ENCODE measurements at places on chromosomes 4 and X.

DNA sequence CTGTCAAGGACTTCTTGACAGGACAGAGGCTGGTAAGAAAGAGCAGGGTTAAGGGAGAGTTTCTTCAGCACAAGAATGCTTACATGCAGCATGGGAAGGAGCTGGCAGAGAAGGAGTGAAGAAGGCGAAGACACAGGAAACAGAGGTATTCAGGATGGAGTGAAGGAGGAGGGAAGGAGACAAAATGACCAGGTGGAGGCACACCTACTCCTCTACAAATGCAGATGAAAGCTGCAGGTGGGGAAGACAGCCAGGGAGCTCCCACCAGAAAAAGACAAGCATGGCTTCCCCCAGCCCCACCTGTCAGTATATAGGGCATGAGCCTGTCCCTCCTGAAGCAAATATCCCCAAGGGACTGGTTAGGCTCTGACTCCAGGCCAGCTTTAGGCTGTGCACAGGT is 29.6 kb upstream of the NKRF start:
- DNase-seq: no peak

- no peak for DNase-seq
Observed at GRCh38 chr4:134634301-134634700, 432.7 kb upstream of the PABPC4L start.

GRCh38 chr4:145883101-145883694 is 55.4 kb downstream of the ZNF827 start:
- no peak for DNase-seq

DNA sequence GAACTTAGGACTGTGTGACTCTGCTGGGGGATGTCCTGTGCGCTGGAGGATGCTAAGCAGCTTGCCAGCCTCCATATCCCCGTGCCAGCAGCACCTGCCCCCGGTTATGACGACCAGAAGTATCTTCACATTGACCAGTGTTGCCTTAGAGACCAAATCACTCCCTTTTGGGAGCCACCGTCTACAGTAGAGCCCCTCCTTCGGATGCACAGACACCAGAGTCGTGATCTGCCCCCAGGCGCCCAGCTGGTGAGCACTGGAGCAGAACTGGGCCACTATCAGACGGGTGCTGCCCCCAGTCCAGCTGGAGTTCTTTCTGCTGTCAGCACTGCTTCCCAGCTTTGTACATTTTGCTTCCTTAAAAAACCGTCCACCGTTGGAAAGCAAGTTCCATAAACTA is 30.0 kb upstream of the TADA2B start:
- DNase-seq: no peak

- no peak for DNase-seq
Observed at GRCh38 chrX:38999967-39000745, 198.9 kb downstream of the MID1IP1 start.

DNA sequence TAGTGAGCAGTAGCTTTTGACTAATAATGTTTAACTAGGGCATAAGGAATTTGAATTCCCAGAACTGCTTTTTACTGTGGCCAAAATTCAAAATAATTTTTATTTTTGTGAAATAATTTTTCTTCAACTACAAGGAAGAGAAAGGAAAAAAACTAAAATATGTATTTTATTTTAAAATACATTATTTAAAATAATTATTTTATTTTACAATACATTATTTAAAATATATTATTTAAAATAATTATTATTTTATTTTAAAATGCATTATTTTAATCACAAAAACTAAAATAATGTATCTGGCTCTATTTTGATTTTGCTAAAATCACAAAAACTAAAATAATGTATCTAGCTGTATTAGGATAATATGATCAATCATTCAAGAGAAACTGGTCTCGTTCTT is 210.4 kb downstream of the RELL1 start:
- no peak for DNase-seq

- DNase-seq: no peak
Observed at GRCh38 chr4:87089368-87089767, 131.1 kb downstream of the KLHL8 start.

- no peak for DNase-seq
Observed at GRCh38 chr4:128751354-128751753, 58.1 kb upstream of the JADE1 start.

DNA sequence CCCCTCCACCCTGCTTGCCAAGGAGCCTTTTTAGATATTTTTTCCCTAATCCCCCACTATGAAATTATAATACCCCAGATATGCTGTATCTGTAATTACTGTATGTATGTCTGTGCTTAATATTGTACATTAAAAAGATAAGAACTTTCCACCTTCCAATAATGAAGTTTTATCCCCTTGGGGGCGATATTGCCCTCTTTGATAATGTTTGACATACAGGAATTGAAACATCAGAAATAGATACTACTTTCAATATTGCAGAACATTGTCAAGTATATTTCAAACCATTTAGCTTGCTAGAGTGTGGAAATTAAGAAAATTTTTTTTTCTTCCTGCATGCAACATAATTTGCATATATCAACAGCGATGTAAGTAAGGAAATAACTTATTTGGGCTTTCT is 58.9 kb downstream of the NAF1 start:
- DNase-seq: no peak

DNA sequence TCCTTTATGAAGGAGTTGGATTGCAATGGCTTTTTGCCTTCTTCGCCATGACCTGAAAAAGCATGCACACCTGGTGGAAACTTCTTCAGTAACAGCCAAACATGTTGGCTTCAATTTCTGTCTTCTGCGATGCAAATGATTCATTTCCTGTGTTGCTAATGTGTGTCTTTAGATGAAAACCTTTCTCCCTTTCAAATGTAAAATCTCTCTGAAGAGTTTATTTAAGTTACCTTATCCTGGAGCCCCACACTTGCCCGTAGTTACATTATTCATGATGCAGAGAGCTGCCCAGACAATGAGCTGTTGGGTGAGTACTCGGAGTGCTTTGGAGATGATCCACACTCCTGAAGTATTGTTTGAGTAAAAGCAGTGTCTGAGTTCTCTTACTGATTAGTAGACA is 1100.9 kb downstream of the RPA4 start:
- no peak for DNase-seq

- DNase-seq: no peak
Observed at GRCh38 chr4:149183638-149184037, 632.0 kb downstream of the IQCM start.

- DNase-seq: no peak
Observed at GRCh38 chrX:40205471-40205870, 107.7 kb upstream of the BCOR start.

DNA sequence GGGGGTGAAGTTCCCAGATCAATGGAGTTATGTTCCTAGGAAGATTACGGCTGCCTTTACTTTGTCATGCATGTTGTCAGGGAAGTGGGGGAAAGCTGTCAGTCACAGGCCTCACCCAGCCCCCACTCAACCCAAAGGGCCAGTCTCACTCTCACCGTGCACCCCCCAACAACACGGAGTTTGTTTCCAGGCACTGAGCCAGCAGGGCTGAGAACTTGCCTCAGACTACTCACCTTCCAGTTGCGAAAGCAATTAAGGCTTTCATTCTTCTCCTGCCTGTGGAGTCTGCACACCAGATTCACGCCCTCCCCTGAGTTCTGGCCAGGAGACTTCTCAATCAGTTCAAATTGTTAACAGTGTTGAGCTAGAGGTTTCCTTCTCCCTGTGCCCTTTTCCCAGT is 114.3 kb downstream of the SH3BGRL start:
- no peak for DNase-seq

DNA sequence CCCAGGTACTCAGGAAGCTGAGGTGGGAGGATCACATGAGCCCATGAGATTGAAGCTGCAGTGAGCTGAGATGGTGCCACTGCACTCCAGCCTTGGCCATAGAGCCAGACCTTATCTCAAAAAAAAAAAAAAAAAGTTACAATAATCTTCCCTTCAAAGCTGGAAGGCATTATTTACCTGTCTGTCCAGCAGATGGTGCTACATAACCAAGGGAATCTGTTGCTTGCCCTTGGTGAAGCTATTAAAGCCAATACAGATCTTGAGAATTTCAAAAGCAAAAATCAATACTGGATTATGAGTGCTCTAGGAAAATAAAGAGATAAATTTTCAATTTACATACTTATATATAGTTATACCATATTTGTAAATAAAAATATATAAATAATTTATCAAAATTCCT is 25.9 kb downstream of the PKD2 start:
- DNase-seq: peak; percentile 27

GRCh38 chrX:110173192-110174175 is 144.4 kb downstream of the AMMECR1 start:
- DNase-seq: no peak

DNA sequence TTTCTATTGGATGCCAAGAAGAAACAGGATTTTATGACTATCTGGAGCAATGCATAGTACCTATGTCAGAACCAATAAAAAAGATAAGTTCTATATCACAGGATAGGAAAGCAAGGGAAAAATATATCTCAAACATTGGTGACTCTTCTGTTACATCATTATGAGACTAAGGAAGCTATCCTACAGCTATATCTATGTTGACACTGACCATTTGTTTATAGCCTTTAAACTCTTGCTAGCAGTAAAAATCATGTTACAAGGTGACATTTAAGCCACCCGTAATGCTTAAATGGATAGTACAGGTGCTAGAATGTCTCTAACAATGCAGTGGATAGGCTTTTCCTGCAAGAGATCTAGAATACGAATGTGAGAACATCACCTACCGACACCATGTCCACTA is 28.6 kb upstream of the EPGN start:
- DNase-seq: no peak

DNA sequence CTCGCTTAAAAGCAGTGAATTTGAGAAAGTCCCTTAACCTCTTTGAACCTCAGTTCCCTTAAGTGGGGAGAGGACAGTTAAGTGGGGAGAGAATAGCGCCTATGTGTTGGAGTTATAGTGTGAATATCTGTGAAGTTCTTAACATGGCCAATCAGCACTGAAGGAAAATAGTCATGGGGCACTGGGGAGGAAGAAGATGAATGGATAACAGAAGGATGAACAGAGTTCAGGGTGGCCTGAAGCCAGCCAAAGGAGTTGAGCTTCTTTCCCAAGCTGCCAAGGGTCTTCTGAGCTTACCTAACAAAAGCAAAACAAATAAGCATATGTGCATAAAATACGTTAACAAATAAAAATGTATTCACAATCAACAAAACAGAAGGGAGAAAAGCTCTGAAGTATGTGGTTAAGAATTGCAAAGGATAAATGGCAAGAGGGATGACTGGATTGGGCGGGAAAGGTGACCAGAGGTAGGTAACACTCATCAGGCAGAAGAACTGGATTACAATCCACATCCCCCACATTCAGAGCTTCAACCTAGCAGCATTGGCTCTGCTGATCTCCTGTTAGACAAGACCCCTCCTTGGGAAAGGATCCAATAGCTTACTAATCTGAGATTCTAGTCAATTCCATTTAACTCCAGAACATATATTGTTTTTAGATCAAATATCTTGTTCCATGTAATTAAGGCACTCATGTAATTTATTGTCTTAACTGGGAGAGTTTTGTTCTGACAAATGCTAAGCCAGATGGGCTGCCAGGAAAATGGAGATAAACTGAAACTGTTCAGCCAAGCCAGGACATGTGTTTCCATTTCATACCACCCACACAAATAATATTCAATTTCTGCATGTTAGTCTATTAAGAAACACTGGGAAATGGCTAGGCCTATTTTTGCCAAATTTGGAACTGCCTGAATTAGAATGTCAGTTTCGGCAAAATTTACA is 221.2 kb downstream of the LDB2 start:
- no peak for DNase-seq

DNA sequence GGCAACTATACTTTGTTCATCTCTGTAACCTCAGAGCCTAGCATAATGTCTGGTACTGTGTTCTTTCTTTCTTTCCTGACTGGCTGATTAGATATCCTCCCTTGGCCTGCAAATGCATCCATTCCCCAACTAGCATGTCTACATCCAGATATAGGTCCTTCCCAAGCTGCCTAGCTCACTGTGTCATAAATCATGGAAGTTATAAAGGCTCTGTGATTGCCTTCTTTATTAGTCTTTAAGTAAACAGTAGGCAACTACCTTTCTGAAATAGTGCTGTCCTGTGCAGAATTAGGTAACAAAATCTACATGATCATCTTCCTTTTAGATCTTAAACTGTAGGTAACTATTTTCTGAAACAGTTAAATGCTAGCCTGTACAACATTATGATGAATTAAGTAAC is 224.5 kb downstream of the DLG3 start:
- DNase-seq: no peak

- no peak for DNase-seq
Observed at GRCh38 chr4:153566631-153567150, 100.5 kb downstream of the TMEM131L start.

DNA sequence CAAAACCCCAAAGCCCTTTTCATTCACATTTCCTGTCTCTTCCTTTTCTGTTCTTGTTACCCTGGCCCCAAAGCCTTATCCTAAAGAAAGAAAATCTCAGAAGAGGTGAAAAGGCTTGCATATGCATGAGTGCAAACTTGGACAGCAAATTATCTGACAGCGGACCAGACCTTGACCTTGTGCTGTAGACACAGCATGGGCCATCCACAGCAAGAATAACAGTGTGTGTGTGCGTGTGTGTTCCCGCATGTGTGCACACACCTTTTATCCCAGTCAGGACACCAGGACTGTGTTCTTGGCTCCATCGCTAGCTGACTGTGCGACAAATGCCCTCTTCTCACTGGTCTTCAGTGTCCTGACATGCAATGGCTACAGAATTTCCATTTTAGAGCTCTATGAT is 35.3 kb downstream of the ZBTB49 start:
- no peak for DNase-seq

DNA sequence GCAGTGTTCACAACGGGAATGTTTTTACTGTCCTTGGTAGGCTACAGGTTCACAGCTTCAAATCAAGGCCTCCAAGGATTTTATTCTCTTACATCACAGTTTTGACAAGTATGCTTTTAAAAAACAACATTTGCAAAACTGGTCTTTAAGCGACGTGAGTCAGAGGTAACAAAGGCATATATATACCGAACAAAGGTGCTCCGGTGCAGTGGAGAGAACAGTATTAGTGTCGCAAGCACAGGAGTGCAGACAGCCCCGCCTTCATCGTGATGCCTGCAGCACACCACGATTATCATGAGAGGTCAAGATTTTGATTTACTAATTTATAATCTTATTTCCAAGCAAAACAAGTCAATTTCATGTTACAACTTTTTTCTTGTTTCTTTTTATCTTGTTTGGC is 90.8 kb downstream of the GATB start:
- no peak for DNase-seq
